ENCODE measurements at places on chromosomes 2 and 18.

DNA sequence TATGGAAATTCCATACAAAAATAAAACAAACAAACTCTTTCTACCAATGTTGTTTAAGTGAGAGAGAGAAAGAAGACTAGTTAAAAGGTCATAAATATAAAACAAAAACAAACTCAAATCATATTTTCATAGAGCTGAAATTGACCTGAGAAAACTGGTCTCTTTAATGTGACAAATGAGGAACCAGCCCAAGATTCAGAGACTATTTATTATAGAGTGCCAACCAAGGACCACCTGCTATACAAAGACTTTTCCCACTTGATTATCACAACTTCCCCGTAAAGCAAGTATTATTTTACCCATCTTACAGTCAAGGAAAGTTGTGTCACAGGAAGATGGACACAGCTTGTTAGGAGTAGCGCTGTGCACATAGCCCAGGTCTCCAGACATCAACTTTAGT, 13.3 kb downstream of the ANKRD44 start:
- DNase-seq: no peak

DNA sequence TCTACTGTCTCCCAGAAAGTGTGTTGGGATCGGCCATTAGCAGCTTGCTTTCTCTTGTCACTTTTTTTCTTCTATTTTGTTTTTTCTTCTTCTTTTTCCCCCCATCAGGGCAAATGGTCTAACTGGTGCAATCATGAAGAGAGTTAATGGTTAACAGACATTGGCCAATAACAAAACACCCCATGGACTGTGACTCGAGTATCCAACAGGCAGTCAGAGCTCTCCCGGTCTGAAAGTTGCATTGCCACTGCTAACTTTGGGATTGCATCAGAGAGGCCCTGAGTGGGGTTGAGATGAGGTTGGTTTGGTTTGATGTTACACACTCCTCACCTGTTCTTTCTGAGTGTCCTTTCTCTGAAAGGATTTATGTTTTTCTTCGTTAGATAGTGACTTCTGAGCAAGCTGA, 12.9 kb upstream of the SNORC start:
- DNase-seq: no peak

DNA sequence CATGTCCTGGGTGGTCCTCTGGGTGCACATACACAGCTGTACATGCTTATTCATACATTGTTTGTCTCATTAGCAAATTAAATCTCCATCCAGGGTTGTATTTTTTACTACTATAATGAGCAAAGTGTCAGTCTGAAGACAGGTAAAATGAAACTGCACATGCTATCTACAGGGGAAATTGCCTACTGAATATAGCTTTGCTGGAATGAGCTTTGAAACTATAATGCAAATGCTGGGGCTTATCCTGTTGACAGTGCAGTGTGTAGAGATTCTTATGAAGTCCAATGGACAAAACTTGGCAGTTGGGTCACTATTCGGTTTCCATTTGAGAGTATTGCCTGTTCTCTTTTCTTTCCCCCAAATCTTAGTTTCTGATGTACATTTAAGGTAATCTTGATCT, 292.8 kb upstream of the LRP1B start:
- DNase-seq: no peak

- DNase-seq: no peak
Measured at GRCh38 chr2:28155627-28156026, 237.0 kb upstream of the FOSL2 start.

DNA sequence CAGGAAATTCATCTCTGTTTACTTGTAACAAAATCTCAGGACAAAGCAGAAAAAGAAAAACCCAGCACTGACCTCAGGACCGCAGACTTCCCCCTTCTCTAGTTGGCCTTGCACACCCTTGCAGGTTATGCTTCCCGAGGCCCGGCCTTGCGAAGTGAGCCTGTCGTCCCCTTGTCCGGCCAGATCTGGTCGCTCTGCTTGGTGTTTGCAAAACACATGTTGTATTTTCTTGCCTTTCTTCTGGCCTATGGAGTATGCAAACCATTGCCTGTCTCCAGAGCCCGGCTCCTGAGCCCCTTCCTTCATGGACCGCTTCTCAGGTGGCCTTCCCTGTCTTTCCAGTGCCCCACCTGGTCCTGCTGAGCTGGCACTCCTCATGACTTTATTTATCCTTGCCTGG, 4.8 kb downstream of the IMPA2 start:
- no peak for DNase-seq

GRCh38 chr2:75100011-75100800, 99.1 kb downstream of the TACR1 start:
- no peak for DNase-seq

DNA sequence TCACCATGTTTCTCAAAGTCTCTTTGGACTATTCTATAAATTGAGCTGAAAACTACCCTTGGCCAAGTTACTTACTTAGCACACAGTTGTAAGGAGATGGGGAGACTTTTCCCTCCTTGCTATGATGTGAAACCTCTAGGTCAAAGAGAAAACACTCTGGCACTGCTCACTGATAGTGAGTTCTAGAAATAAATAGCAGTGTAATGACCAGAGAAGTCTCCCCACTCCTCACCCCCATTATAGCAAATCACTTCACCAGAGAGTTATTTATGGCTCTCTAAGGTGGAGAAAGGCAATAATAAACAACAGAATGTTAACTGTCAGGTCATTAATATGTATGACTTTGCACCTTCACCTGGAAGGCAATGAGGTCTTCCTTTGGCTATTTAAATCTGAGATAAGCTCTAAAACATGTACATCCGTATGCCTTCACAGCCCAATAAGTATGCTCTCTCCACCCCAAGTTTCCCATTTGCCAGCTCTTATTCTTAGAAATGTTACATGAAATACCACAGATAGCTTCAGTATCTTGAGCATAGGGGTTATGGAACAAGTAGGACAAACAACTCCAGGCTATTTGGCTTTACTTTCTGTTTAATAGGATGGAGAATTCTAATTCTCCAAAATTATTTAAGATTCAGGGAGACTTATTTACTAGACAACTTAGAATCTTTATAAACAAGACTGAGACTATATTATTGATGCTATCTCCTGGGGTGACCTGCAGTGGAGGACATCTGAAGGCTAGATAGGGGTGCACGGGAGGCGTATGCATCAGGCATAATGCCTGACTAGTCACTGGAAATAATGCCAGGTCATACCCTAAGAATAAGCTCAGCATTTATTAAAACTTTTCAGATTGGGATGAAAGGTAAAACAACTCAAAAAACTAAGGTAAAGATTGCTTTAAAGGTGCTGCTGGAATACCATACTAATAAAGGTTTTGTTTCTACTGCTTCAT, 65.3 kb upstream of the DTNB start:
- no peak for DNase-seq

GRCh38 chr18:59264651-59265245, 8.5 kb downstream of the RAX start:
- DNase-seq: no peak

DNA sequence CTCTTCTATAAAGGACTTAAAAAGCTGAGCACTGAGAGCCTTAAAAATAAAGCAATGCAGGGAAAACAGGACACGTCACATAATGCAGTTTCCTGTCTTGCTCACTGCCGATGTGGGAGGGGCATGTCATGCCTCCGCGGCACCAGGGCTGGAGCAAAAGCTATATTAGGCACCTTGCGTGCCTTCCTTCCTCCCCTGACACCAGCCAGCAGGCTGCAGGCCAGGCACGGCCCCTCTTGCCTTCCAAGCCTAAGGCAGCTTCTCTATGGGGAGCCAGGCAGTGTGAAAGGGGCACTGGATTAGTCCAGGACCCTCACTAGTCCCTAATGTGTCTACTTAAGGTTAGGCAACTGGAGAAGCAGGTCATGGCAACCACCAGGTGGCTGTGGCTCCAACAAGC, 26.3 kb downstream of the MRPL35 start:
- peak; percentile 63 for DNase-seq

- no peak for DNase-seq
Measured at GRCh38 chr2:1610096-1610485, 134.2 kb downstream of the PXDN start.

GRCh38 chr2:42755191-42755880, 8.6 kb downstream of the OXER1 start:
- DNase-seq: no peak

DNA sequence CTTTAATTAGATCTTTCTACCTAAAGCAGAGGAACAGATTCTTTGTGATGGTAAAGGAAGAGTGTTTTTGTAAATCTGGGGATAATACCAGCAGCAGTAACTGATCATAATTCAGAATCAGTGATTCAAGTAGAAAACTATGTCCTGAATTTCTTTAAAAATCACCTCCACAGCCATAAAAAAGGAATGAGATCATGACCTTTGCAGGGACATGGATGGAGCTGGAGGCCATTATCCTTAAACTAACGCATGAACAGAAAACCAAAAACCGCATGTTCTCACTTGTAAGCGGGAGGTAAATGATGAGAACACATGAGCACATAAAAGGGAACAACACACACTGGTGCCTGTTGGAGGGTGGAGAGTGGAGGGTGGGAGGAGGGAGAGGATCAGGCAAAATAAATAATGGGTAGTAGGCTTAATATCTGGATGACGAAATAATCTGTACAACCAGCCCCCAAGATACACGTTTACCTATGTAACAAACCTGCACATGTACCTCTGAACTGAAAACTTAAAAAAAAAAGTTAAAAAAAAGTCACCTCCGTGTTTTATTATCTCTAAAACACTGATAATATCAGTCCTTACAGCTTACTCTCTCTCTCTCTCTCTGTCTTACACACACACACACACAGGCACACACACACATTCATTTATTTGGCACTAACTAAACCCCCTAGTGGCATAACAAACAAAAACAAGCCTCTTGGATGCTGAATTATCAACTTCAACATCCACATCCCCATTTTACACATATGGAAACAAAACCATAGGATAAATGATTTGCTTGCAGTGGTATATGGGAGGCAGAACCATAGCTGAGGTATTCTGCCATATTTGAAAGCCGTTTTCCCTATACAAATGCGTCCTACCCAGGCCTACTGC, 1.4 kb downstream of the TM4SF20 start:
- no peak for DNase-seq

- DNase-seq: no peak
Measured at GRCh38 chr2:160687629-160688028, 194.0 kb upstream of the RBMS1 start.

DNA sequence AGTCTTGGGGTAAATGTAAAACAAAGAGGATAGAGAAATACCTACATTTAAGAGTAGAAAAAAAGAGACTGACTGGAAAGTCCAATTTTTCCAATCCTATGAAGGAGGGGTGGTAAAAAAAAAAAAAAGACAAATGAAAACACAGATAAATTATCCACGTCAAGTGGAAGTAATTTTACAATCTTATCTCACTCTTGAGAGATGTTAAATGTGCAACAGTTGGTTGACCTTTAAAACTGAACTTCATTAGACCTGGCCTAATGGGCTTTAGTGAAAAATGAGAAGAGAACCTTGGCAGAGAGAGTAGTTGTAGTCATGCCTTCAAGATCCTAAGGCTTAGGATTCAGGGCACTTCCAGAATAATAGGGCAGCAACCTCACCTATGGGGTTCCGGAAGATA, 20.4 kb downstream of the GALNT3 start:
- no peak for DNase-seq

DNA sequence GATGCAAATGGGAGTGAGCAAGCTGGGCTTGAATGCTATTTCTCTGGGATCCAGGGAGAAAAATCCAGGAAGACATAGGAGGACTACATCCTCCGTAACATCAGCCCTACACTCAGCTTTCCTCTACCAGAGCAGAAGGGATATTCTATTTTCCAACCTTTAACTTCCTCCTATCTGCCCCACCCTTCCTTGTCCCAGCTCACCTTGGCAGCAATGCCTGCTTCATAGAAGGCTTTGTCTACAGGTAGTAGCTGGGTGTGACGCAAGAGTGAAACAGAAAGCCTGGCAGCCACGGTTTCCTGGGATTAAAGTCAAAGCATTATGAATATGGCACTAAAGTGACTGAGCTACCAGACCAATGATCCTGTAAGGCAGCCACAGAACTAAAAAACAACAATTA, 3.9 kb downstream of the KRTCAP3 start:
- no peak for DNase-seq

DNA sequence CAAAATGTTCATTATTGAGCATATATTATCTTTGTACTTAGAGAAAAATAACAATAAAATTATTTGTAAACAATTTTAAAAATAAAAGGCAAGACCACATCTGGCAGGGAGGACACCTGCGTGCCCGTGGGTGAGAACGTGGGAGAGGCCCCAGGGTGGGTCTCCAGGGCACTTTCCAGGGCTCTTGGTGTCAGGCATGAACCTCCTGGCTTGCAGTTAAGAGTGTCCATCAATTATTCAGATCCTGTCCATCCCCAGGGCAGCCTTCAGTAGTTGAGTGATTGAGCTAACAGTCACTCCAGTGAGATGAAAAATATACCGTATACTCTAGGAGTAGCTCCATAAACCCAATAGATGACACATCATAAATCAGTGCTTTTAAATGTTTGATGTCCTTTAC, 49.7 kb downstream of the TPO start:
- no peak for DNase-seq

DNA sequence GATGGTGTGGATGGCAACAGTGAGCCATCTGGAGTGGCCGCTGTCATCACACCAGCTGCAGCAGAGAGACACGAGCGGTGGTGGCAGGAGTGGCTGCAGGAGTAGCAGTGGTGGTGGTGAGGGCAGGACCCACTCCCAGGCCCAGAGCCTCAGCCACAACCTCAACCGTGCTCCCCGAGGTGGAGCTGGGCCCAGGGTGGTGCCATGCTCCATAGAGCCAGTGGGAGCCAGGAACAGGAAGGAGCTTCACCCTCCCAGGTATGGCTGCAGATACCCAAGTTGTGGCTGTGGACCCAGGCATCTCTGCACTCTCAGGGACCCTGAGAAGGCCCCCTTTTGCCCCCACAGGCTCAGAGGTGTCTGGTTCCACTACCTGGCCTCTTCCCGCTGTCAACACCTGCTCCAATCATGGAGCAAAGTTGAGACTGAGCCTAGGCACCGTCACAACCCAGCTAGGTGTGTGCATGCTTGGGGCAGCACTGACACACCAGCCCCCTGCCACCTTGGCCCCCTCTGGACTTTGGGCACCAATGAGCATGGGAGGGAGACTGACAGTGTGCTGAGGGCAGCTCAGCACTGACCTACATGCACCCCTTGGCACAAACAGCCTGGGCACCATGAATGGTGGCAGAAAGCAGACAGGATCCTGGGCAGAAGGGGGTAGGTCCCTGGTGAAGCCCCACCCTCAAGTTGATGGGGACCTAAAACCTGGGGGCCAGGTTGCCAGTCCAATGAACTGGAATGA, 188.9 kb downstream of the NDUFA10 start:
- DNase-seq: no peak

DNA sequence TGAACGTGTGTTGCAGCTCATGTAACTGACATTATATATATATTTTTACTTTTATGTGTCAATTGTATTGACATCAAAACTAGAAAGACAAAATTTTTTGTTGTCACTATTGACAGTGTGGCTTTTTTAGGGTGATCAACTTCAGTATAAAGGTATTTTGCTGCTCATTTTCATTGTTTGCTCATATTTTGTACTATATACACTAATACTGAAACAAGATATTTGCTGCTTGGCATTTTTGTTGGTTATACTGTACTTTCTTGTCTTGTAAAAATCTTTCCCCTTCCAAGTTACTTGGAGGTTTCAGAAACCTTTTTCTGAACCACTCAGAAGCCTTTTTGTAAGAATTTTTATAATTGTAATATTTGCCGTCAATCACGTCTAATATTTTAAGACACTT, 16.5 kb downstream of the AFTPH start:
- DNase-seq: no peak

All from right cardiac atrium (tissue), 5 donors.